ENCODE measurements at places on chromosomes 3 and 15. TPM values are rescaled to one million over a fixed set of nuclear protein-coding genes. Genes with fewer than 3 reads are reported as not detected.

- peak; percentile 40 for DNase-seq
Observed at GRCh38 chr3:196590279-196590678, 21.8 kb downstream of the FBXO45 start.

DNA sequence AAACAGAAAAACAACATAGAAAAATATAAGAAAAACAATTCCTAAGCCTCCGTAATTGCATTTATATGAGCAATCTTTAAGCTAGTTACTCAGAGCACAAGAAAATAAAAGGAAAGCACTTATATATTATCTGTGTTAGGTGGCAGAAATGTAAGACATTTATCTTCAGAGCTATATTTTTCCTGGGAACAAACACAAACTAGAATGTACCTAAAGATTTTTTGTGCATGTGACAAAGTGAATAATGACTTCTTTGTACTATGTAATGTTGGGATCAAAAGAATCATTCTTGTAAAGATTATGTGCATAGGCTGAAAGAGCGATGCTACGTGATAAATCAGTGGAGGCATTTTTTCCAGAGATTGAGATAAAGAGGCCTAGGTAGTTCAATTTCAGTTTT, 111.3 kb upstream of the GMNC start:
- DNase-seq: no peak

GADL1 gene
- total RNA-seq: 2.1 TPM

UBAP1L gene
- 0.88 TPM for total RNA-seq

GRCh38 chr15:75669879-75670212, 22.1 kb downstream of the SNX33 start:
- no peak for DNase-seq

- peak; percentile 25 for DNase-seq
Observed at GRCh38 chr3:152737021-152737908, 97.7 kb upstream of the P2RY1 start.

DNA sequence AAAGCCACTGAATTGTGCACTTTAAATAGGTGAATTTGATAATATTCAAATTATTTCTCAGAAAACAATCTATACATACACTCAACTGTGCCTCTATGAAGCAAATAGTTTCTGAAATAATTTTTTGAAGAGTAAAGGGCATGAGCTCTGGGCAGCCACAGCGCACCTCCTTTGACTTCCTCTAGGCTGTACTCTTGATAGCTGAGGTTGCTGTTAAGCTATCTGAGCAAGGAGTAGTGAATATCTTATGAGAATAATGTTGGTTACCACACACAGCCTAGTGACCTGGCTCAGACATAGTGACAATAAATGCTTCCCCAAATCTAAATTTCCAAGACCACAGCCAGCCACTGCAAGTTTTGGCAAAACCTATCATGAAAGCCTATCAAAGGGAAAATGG, 11.6 kb upstream of the SEC61A1 start:
- DNase-seq: no peak

GRCh38 chr15:29792426-29793159, 29.7 kb downstream of the TJP1 start:
- DNase-seq: no peak

- peak; percentile 34 for DNase-seq
Observed at GRCh38 chr3:122030381-122031122, 8.5 kb upstream of the ILDR1 start.

NUP210 gene
- not detected for total RNA-seq

MOBP gene
- total RNA-seq: not detected

GRCh38 chr3:66949898-66950297, 48.2 kb upstream of the KBTBD8 start:
- no peak for DNase-seq

- DNase-seq: peak; percentile 20
Observed at GRCh38 chr15:40471808-40472150, 995 bp downstream of the CHST14 start.

- peak; percentile 25 for DNase-seq
Observed at GRCh38 chr15:75019916-75020315, 3.5 kb upstream of the PPCDC start.

- DNase-seq: peak; percentile 97
Observed at GRCh38 chr3:172317984-172318383, 130.3 kb downstream of the GHSR start.

Data from myocyte (in vitro differentiated cells).